ENCODE measurements at places on chromosomes 13 and 19.

GRCh38 chr19:3285647-3286176 lies 61.3 kb downstream of the CELF5 start:
- DNase-seq = peak; percentile 52

- DNase-seq = no peak
Measured at GRCh38 chr13:45278096-45278645, 62.8 kb downstream of the TPT1 start.

GRCh38 chr19:17836530-17836929 lies 11.3 kb downstream of the JAK3 start:
- no peak for DNase-seq

- DNase-seq = no peak
Measured at GRCh38 chr13:31134039-31134711, 27.5 kb downstream of the HSPH1 start.

GRCh38 chr13:40812102-40812501 lies 22.7 kb downstream of the SLC25A15 start:
- DNase-seq = no peak

- DNase-seq = no peak
Measured at GRCh38 chr13:113843864-113844556, 19.9 kb downstream of the GAS6 start.

GRCh38 chr13:49225223-49226042 lies 5.3 kb downstream of the MLNR start:
- no peak for DNase-seq

- no peak for DNase-seq
Measured at GRCh38 chr13:35769812-35770211, 293.3 kb upstream of the MAB21L1 start.

- DNase-seq = no peak
Measured at GRCh38 chr13:59250336-59251189, 913.2 kb downstream of the DIAPH3 start.
